Keratinocyte (primary cell): ENCODE measurements at places on chromosomes 1 and 21. TPM values are rescaled to one million over a fixed set of nuclear protein-coding genes. Genes with fewer than 3 reads are reported as not detected.

TNFRSF4 gene
- 0.04 TPM in 1 of 3 replicates, not detected in the others for polyA plus RNA-seq

CR2 gene
- polyA plus RNA-seq = not detected in 3 replicates

RGSL1 gene
- not detected in 3 replicates for polyA plus RNA-seq

DNA sequence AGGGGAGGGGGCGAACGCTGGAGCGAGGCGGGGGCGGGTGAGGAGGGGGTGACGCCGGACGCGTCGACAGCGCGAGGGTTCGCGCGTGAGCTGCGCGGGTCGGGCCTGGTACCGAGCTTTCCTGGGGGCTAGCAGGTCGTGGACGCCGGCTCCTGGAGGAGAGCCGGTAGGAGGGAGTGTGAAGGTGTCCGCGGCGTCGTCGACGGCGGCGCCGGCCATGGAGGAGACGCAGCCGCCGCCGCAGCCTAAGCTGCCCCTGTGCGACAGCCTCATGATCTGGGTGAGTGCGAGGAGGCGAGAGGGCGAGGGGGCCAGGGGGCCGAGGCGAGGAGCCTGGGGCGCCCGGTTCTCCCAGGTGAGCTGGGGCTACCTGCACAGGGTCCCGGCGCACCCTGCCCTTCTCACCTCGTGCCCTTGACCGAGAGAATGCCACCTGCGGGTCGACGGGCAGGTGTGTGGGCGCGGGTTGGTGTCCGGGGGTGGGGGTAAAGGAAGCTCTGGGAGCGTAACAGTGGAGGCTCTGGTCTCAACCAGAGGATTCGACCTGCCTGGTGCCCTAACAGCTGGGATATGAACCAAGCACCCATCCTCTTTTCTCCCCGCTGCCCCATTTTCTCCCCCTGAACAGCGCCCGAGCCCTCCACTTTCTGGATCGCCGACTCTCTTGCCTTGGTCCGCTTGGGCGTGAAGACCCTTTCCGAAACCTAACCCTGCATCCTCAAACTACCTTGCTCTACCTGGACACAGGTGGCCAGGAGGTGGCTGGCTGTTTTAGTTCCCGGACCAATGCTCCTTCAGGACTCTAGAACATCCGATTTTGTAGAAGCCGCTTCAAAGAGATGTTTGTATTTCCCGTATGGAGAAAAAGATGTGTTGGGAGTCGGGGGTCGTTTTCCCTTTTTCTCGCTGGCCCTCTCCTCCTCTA is at the start of gene HOOK1:
HOOK1 (plus strand) TSS at position 49 of the 925 bp plus-strand sequence; CDS start at position 218, 169 bp downstream.
- no peak for DNase-seq

DNA sequence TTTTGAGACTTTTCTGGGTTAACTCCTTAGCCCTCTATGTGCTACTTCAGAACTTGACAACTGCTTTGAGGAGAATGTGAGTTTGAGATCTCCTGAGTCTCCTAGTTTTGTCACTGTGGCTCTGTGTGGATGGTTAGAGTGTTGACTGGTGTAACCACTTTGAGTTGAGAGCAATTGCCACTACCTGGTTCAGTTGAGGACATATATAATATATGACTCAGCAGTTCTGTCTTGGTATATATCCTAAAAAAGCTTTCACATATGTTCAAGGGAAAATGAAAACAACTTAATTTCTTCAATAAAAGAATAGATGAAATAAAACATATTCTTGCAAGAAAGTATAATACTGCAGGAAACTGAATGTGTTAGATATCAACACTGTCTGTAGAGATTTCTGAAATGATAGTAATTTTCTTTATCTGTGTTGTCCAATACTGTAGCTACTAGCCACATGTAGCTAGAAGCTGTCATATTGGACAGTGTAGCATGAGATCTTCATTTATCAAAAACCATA is 96.7 kb upstream of the QSOX1 start:
- DNase-seq = no peak
